Activated T-cell treated with anti-CD3 and anti-CD28 coated beads, Interleukin-2, amount 50 U/mL, for 72 hours (primary cell): ENCODE measurements at places on chromosomes 11 and 22.

DNA sequence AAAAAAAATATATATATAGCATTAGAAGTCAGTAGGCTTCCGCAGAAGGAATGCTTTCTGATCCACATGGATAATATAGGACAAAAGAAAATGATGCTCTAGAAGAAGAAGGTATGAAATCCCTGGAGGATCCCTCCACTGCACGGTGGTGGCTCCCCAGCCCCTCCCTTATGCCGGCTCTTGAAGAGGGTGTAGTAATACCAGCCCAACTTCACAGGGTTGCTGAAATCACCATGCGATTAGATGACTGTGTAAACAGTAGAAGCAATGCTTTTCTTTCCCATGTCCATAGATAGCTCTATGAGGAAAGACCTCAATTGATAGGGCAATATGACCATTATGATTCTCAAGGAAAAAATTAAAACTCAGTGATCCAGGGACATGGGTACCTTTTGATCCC lies 3.2 kb upstream of the ETS1 start:
- DNase-seq, result no peak

- DNase-seq, result no peak
Measured at GRCh38 chr11:123235656-123236261, 40.7 kb upstream of the CLMP start.

DNA sequence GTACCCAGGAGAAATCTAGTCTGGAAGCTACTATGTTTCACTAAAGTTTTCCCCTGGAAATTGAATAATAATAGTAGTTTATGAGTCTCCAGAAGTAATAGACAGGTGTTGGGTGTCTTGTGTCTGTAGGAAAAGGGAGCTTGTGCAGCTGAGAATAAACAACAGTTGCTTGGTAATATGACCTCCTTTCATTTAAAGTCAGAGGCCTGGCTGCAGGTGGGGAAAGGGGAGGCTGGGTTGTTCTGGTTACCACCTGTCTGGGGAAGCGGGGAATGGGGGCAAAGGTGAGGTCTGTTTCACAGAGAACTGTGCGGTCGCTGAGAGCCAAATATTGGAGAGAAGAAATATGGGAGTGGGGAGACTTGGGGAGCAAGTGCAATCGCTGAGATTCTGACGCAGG lies 3.3 kb upstream of the GRAMD1B start:
- no peak for DNase-seq

- no peak for DNase-seq
Measured at GRCh38 chr11:17385926-17386325, 2.5 kb downstream of the KCNJ11 start.

DNA sequence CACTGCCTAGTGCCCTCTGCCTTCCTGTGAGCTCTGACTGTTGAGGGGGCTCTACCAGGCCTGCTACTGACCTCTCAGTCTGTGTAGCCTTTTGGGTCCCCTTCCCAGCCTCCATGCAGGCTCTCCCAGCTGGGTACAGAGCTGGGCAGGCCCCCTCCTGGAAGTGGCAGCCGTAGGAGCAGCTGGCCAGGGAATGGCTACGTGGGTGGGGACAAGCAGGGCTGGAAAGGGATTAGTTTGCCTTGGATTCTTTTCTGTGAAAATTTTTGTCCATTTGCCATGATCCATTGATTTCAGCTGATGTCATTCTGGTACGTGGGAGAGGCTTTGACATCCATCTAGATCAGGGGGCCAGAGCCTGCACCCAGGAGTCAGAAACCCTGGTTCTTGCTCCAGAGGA lies 23.9 kb upstream of the NECTIN1 start:
- no peak for DNase-seq

GRCh38 chr11:19597206-19597605 lies 115.4 kb upstream of the NAV2 start:
- no peak for DNase-seq
